Forelimb muscle (tissue), 1 donor: ENCODE measurements at places on chromosomes 3 and 15.
A peak's percentile ranks its signal among the peaks of the same experiment; 100 is the strongest.

GRCh38 chr3:112143251-112143650, 10.2 kb upstream of the GCSAM start:
- DNase-seq = no peak

DNA sequence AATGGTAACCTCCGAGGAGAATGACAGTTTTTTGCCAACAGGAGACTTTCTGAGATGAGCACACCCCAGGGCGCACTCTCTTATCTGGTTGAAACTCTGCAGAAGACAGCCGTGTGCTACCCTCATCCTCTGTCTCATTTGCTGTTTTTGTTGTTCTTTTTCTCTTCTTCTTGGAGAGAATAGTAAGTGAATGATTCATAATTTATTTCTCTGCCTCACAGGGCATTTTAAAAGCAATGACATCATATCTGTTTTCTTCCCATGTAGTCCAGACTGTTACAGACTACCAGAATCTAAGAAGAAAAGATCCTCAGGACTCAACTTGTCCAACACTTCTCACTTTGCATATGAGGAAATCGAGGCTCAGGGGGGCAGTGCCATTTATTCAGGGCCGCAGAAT, 771.1 kb upstream of the GRM7 start:
- DNase-seq = no peak

GRCh38 chr15:33982516-33982915, 14.2 kb downstream of the CHRM5 start:
- no peak for DNase-seq

GRCh38 chr3:158991146-158991705, 189.4 kb downstream of the MFSD1 start:
- DNase-seq = no peak

DNA sequence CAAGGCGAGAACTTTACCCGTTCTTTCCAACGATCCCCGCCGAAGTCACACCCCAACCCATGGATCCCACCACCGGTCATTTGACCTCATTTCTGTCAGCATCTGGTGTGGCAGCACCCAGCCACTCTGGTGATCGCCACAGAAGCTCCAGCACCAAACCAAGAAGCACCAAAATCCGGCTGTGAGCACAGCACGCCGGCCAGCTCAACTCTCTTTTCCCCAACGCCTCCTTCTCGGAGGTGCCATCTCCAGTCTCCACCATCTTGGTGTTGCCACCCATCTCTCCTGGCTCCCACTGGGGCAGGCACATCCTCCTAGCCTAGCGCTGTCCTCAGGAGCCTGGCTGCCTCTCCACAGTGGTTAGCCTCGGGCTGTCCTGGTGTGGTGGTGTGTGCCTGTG, 6.5 kb downstream of the MUC4 start:
- DNase-seq = no peak

- no peak for DNase-seq
Observed at GRCh38 chr15:35958975-35959374, 413.0 kb upstream of the DPH6 start.

DNA sequence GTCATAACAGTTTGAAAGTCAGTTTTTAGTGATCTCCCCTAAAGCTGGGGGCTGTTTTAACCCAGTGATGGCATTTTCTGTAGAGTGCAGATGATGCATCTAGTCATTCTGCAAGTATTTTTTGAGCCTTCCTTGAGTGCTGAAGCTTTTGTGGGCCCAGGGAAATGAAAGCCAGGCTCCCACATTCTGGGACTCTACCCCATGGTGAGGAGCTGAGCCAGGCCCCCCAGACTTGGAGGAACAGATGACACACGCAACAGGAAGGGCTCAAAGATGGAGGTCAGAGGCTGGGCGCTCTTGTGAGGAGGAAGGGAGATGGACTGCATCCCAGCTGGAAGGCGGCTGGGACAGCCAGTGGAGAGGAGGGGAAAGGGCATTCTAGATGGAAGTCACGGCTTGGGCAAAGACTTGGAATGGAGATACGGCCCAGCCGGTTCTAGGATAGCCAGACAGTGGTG, 40.8 kb downstream of the MRAS start:
- no peak for DNase-seq

DNA sequence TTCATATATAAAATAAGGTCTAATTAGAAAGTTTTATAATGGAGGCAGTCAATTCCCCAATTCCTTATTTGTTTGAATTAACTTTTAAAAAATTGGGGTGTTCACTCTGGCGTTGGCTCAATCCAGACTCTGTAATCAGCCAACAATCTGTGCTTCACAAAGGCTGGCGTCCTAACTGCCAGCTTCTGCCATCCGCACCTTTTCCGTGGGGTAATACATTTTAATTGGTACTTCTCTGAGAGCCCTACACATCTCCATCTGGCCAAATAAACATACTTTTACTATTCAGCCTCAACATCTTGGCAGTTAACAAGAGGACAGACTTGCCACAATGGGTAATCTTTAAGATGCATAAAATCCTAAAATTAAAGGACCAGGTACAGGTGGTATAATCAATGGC, 125.2 kb upstream of the CCNL1 start:
- no peak for DNase-seq

- no peak for DNase-seq
Observed at GRCh38 chr3:52022323-52023100, 26.8 kb upstream of the RPL29 start.

GRCh38 chr3:81998139-81998755, 236.8 kb upstream of the GBE1 start:
- peak; percentile 22 for DNase-seq

GRCh38 chr15:78508272-78508671, 895 bp downstream of the HYKK start:
- no peak for DNase-seq

DNA sequence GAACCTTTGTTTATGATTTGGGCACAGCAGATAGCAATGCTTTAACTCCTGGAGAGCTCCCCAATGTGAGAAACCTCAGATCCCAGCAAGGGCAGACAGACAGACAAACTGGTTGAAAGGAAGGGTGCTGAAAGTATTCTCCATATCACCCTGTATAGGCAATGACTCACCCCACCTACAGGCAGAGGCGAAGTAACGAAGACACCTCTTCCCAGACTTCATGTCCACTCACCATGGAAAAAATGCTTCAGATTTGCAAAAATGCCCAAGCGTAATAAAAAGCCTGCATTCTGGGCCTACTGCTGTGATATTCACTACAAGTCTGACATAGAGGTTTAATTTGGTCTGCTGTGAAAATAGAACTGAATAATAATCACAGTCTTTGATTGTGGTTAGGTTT, 50.5 kb downstream of the THBS1 start:
- no peak for DNase-seq

DNA sequence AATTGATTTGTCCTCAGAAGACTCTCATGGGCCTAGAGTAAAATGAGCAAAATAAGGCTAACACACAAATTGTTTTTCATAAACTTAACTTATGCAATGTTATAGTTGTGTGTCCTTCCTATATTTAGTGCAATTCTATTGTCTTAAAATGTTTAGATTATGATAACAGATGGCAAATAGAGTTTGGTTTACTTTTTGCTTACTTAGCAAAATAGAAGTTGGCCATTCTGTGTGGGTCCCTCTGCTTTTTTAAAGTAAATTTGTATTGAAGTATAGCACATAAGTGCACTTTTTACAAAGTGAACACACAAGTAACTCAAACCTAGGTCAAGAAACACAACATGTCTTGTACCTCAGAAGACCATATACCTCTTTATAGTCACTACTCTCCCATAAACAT, 150.6 kb upstream of the RARB start:
- no peak for DNase-seq

- no peak for DNase-seq
Observed at GRCh38 chr3:122824465-122825381, 29.9 kb downstream of the SLC49A4 start.

DNA sequence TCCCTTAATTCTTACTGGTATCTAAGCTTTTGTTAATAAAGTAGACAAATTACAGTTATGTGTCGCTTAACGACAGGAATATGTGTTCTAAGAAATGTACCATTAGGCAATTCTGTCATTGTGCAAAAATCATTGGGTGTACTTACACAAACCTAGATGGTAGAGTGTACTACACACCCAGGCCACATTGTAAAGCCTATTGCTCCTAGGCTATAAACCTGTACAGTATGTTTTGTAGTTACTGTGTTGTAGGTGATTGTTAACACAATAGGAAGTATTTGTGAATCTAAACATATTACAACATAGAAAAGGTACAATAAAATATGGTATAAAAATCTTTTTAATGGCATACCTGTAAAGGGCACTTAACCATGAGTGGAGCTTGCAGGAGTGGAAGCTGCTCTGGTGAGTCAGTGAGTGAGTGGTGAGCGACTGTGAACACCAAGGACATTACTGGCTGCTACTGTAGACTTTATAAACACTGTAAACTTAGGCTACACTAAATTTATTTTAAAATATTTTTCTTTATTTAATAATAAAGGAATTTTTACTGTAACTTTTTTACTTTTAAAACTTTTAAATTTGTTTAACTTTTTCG, 47.4 kb downstream of the FSIP1 start:
- DNase-seq = no peak

DNA sequence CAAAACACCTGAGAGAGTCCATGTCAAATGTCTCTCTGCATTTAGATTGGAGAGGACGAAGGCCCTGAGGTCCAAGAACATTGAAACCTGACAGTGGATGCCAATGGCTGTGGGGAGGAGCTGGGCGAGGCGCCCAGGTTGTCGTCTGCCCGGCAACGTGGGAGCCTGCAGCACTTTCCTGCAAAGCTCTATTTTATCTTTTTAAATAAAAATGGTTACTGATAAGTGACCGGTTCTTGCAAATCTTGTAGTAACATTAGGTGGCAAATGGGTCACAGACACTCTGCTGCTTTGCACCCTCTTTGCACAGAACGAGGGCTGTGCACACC, 19.5 kb upstream of the FANCD2 start:
- no peak for DNase-seq

DNA sequence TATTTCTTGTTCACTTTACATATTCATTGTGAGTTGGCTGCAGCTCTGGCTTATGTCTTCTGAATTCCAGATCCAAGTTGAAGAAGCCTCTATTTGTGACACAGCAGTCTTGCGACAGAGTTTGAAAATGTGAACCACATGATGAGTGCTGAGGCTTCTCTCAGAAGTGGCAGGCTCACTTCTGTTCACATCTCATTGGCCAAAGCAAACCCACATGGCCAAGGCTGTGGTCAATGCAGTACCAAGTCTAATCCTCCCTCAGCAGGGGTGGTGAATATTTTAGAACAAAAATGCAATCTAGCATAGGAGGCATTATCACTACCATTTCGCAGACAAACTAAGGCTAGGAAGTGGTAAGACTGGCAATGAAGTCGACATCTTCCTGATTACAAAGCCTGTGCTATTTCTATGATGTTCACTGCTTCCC, 45.2 kb downstream of the CDCP1 start:
- DNase-seq = no peak

- DNase-seq = no peak
Observed at GRCh38 chr3:51683566-51683965, 12.5 kb downstream of the TEX264 start.

DNA sequence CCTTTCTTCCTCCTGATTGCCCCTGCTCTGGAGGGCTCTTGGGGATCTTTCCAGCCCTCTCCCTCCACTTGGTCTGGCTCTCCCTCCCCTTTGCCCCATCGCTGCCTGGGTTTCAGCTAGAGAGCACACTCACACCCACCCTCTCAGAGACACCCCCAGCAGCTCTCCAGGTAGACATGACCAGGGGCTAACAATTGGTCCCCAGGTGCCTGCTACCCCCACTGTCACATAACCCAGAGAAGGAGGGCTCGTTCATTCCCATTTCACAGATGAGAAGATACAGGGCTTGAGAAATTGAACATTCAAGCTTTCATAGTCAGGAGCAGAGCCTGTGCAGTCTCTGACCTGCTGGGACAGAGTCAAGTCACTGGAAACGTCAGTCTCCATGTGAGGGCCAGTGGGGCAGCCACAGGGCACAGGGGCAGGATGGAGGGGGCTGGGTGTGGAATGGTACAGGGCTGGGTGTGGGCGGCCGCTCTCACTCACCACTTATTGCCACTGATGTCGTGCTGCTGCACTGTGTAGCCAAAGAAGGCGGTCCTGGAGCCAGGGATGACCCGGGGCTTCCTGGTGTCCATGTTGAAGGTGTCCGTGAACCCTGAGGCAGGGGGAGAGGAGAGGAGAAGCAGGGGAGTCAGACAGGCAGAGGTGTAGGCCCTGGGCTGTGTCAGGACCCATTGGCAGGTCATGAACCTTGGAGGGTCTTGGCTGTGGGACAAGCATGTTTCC, 29.4 kb downstream of the ITGA11 start:
- no peak for DNase-seq

DNA sequence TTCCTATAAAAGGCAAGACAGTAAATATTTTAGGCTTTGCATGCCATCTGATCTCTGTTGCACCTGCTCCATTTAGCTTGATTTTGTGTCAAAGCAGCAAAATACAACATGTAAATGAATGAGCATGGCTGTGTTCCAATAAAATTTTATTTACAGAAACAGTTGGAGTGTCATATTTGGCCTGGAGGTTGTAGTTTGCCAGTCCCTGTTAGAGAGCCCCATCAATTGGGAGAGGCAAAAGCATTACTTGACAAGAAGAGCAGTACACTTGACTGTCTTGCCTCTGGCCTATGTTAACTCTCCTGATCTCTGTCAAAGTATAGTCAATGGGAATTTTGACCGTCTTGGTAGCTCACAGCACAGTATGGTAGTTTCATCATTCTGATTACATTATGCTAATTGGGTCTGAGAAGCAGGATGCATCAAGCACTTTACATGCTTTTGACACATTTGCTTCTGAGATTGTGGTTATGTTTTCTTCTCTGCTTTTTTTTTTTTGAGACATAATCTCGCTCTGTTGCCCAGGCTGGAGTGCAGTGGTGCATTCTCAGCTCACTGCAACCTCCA, 35.4 kb downstream of the SLC28A2 start:
- no peak for DNase-seq

DNA sequence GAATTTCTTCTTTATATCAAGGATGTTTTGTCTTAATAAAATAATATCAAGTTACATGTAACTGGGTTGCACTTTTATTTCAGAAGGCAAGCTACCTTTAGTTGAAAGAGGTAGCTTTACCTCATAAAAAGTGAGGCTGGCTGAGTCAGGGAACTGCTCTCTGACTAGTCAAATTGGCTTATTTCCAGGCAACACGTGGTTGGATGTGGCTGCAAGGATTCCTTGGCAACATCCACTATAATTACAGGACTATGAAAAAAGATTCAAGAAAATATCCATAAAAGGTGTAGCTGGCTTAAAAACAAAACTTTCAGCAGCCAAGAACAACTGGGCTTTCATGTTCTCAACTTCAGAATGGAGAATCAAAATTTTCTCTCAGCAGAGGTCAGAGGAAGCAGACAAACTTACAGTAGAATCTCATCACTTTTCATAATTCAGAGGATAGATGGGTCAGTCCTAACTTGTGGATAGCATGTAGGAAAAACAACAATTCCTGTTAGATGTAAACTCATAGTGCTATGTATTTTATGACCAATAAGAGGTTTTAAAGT, 779.1 kb downstream of the MECOM start:
- DNase-seq = peak; percentile 29

GRCh38 chr3:124620600-124621063, 109.6 kb upstream of the UMPS start:
- no peak for DNase-seq

- no peak for DNase-seq
Observed at GRCh38 chr15:69509131-69509530, 56.5 kb downstream of the RPLP1 start.

GRCh38 chr15:85440451-85440850, 60.0 kb downstream of the AKAP13 start:
- no peak for DNase-seq

- no peak for DNase-seq
Observed at GRCh38 chr3:99626417-99626788, 12.0 kb upstream of the COL8A1 start.

GRCh38 chr15:77327168-77327567, 92.7 kb downstream of the PEAK1 start:
- DNase-seq = no peak
